ENCODE measurements at places on chromosomes 12 and 14. TPM values are rescaled to one million over a fixed set of nuclear protein-coding genes. Genes with fewer than 3 reads are reported as not detected.

GRCh38 chr14:67424539-67424938 lies 12.6 kb upstream of the PLEK2 start:
- H3K4me1 ChIP-seq, result peaks cover 5% of the 10 kb centered on the region
- H3K27me3 ChIP-seq, result no peaks in the 10 kb centered on the region
- no peak overlapping the region for H3K27ac ChIP-seq
- no peak for DNase-seq
- H3K4me3 ChIP-seq, result no peak overlapping the region

DNA sequence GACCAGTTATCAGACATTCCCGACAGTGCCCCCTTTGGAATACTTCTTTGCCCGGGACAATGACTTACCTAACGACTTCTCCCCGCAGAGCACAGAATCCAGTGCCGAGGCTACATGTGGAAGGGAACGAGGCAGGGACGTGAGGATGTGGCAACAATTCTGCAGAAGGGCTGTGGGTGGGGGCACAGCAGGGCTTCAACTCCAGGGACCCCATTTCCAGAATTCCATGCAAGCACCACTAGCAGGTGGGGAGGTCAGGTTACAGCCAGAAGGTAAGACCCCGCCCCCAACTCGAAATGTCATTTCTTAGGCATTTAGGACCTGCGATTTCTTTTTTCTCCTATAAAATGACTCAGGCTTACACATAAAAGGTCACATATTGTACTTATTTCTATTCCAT lies 207.9 kb downstream of the TMEM132C start:
- no peaks in the 10 kb centered on the region for H3K36me3 ChIP-seq
- no peak overlapping the region for H3K4me3 ChIP-seq
- H3K4me1 ChIP-seq, result no peaks in the 10 kb centered on the region
- H3K27ac ChIP-seq, result no peak overlapping the region
- DNase-seq, result no peak

DNA sequence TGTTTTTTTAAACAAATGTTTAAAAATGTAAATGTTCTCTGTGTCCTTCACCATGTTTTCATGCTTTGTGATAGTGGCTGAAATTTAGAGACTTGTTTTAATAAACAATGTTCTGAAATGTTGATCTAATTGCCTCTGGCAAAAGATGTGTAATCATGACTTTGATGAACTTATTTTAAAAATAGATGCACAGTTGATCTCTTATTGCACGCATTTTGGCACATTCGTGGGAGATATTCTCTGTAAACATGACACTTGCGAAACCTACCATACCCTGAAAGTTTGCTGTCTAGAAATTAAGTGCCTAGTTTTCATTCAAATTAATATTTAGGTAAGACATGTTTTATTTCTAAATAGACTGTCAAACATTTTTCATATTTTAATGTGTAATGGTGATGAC lies 119.7 kb upstream of the DNM1L start:
- no peaks in the 10 kb centered on the region for H3K36me3 ChIP-seq
- no peaks in the 10 kb centered on the region for H3K27me3 ChIP-seq
- no peak for DNase-seq
- H3K4me1 ChIP-seq, result no peaks in the 10 kb centered on the region

Gene GPR84
- total RNA-seq, result not detected

DNA sequence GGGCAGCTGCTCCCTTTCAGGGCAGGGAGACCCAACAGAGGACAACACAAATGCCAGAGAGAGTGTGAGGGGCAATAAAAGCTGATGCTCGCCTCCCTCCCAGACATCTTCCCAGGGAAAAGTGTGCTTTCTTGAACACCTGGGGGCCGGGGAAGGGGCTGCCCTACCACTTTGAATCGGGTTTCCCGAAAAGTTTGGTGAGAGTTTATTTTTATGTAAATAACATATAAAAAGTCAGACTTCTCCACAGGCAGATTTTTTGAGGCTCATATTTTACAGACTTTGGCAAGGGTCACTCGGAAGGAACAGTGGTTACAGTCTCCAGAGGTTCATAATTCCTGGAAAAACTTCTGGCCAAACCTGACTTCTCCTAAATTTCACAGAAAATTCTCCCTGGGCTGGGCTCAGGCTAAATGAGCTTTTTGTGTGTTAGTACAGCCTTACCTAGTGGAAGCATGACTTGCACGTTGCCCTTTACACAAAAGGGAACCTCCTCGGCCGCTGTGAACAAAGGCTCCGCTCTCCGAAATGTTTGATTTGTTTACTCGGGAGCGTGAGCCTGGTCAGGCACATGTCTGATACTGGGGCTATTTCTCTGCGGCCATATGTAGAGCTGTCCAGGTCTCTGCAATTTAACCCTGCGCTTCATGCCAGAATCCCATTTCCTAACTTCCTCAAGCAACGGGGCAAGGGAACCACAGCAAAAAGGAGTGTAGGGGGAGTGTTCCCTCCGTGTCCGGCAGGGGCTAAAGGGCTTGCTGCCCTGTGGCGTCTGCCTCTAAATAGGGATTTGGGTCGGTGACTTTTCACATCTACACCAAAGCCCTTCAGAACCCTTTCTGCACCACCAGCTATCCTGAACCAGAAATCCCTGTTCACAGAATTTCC lies 3.4 kb downstream of the RTL1 start:
- H3K27ac ChIP-seq, result no peak overlapping the region
- H3K27me3 ChIP-seq, result no peaks in the 10 kb centered on the region
- H3K4me1 ChIP-seq, result no peaks in the 10 kb centered on the region
- DNase-seq, result no peak
